ENCODE measurements at places on chromosomes 3 and 15. TPM values are rescaled to one million over a fixed set of nuclear protein-coding genes. Genes with fewer than 3 reads are reported as not detected.

The SPTBN5 gene
- polyA plus RNA-seq = 1.8 TPM

The ATP1B3 gene
- 139 TPM for polyA plus RNA-seq

The GXYLT2 gene
- 18.3 TPM for polyA plus RNA-seq

The SLC28A2 gene
- polyA plus RNA-seq = 0.25 TPM

The GALNT15 gene
- 1.5 TPM for polyA plus RNA-seq

The ZNF385D gene
- polyA plus RNA-seq = 12.9 TPM

The TMEM42 gene
- polyA plus RNA-seq = 24.5 TPM

The KIF15 gene
- polyA plus RNA-seq = 15.2 TPM

The GOLGA8T gene
- polyA plus RNA-seq = not detected

The DAZL gene
- polyA plus RNA-seq = 0.04 TPM

The GAP43 gene
- 0.80 TPM for polyA plus RNA-seq

The DZIP1L gene
- polyA plus RNA-seq = 21.8 TPM

The FAM107A gene
- polyA plus RNA-seq = 1.4 TPM

The SCN11A gene
- polyA plus RNA-seq = 0.73 TPM

The CRYGS gene
- 8.6 TPM for polyA plus RNA-seq

The WDR93 gene
- 1.9 TPM for polyA plus RNA-seq

The RPL14 gene
- 1,709 TPM for polyA plus RNA-seq

The EFCAB12 gene
- polyA plus RNA-seq = 6.2 TPM

The CCDC39 gene
- 9.7 TPM for polyA plus RNA-seq

The CHRNA5 gene
- 1.2 TPM for polyA plus RNA-seq
